ENCODE measurements at places on chromosomes 13 and 19.

DNA sequence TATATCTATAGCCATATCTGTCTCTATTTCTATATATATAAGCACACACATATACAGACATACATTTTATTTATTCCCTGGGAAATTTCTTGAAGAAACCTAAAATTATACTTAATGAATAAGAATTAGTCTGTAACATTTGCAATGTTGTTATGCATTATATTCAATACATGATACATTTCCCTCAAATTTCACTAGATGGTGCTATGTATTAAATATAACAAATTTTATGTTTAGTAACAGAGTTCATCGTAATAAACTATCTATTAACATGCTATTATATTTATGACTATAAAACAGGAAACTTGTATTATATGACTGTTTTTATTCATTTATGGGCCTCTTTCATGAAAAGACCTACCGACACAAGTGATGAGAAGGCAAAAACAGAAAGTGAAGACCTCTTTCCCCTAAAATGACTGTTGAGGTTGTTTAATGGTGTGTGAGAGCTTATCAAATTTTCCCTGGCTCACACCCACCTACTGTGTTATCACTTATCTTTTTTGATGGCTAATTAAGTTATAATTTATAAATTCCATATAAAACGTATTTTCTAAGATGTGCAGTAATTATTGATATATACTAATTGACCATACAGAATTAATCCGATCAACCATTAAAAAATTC, 881.9 kb downstream of the SLITRK6 start:
- DNase-seq: no peak

GRCh38 chr19:55261671-55262126, 2.9 kb upstream of the PPP6R1 start:
- DNase-seq: no peak

GRCh38 chr19:14419106-14419813, at the start of gene DDX39A:
TSS of gene DDX39A (minus strand) at chr19:14419341. CDS start at chr19:14413220, 6,121 bp downstream.
- DNase-seq: peak; percentile 98

GRCh38 chr19:9871626-9872338, 36.7 kb downstream of the PIN1 start:
- no peak for DNase-seq

DNA sequence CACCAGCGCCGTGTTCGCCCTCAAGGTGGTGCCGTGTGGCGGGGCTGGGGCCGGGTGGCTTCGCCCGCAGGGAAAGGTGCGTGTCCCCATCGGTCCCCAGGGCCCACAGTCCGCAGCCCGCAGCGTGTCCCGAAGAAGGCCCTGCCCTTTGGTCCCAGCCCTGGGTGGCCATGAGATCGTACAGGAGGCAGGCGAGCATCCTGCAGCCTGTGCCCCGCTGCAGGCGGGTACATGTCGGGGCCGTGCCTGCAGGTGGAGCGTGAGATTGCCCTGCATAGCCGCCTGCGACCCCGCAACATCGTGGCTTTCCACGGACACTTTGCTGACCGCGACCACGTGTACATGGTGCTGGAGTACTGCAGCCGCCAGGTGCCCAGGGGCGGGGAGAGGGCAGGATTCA, 1.5 kb downstream of the PLK5 start:
- DNase-seq: no peak

DNA sequence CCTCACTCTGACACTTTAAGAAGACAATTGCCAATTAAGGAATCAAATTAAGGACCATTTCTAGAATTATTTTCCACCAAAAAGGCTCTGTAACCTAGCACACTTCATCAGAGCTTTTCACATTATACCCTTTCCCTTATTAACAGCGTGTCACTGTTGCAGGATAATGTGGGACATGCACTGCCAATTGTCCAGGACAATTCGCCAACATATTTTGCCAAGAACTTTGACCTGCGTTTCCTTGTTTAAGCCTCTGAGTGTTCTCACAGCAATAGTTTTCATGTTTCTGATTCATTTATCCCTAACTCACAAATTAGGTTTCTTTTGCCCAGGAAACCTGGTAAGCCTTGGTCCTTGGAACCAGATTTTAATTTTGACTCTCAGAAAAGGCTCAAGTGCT, 13.3 kb downstream of the COL4A1 start:
- no peak for DNase-seq

- no peak for DNase-seq
Measured at GRCh38 chr13:48678316-48678715, 24.6 kb downstream of the CYSLTR2 start.

DNA sequence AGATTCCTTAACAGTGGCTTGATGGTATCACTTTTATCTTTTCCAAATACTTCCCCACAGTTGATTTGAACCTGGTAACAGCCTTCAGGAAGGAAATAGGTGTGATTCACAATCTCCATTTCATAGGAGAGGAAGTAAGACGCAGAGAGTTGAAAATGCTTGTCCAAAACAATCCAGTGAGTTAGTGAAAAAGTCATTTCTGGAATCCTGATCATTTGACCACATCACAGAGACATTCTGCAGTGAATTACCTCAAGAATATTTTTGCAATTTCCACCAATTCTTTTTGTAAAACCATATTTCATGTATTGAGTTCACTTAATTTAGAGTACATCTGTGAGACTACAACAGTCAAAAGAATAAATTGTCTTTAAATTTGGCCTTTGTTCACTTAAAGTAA, 292.8 kb downstream of the DCLK1 start:
- no peak for DNase-seq

GRCh38 chr19:39967561-39967960, 3.4 kb upstream of the PSMC4 start:
- DNase-seq: no peak

GRCh38 chr13:97076898-97077297, 82.6 kb upstream of the OXGR1 start:
- DNase-seq: no peak

DNA sequence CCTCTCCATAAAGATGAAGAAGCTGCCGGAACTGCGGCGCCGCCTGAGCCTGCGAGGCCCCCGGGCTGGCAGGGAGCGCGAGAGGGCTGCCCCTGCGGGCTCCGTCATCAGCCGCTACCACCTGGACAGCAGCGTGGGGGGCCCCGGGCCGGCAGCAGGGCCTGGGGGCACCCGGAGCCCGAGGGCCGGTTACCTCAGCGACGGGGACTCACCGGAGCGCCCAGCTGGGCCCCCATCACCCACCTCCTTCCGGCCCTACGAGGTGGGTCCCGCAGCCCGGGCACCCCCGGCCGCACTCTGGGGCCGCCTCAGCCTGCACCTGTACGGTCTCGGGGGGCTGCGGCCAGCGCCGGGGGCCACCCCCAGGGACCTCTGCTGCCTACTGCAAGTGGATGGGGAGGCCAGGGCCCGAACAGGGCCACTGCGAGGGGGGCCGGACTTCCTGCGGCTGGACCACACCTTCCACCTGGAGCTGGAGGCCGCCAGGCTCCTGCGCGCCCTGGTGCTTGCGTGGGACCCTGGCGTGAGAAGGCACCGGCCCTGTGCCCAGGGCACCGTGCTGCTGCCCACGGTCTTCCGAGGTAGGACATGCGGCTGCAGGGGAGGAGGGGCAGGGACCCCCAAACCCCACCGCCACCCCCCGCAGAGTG, 2.7 kb downstream of the SYDE1 start:
- DNase-seq: no peak

- DNase-seq: no peak
Measured at GRCh38 chr13:99665711-99666110, 164.4 kb downstream of the TM9SF2 start.

GRCh38 chr19:44988896-44989556, 12.2 kb upstream of the RELB start:
- no peak for DNase-seq

DNA sequence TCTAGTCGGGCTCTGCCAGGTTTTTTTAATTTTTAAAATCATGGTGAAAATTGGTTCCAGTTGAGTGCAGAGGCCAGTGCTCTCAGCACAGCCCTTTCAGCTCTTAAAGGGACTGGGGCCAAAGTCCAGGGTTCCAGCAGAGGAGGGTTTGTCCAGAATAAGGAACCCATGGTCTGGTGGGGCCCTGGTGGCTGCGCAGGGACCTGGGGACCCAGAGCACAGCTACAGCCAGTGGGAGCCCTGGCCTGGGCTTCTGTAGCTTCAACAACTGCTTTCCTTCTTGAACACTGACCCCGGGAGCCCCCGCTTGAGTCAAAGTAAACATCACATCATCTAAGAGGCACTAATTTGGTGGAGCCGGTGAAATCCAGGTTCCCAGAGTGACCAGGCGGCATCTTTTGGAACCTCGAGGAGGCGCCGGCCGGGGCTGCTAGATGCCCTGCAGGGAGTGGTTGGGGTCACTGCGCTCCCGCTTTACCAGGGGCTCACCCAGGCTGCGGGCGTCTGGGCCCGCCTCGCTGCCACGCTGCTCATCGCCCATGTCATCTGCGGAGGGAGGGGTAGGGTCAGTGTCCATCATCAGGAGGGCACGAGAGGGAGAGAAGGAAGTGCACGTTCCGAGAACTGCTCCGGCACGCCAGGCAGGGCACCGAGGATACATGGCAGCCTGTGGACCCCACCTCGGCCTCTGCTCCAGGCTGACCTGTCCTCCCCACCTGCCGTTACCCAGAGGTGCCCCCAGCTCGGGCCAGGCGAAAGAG, 16.6 kb upstream of the RANBP3 start:
- DNase-seq: no peak

DNA sequence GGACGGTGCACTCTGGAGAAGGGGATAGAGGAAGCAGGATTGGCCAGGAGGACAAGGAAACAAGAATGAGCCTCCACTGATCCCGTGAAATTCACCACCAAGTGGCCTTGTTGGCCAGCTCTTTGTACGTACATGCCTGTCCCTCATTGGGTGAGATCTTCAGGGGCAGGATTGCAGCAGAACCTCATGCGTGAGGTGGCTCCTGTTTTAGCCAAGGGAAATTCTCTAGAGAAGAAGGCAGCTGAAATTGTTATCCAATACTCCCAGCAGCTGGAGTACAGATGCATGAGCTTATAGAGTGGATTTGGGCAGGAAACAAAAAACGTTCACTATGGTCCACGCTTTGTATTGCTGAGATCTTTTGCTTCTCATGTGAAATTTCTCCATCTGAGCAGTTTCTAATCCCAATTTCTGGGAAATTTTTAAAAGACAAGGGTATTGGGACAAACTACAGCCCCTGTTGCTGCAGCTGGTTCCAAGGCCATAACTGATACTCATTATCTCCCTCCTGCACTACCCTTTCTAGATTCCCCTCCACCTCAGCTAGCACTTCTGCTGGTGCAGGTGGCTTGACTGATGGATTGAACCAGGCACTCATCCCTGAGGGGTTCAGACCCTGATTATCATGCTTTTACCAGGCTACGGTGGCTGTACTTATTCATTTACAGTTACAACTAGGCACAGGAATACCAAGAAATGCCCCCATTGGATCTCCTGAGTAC, 3.9 kb upstream of the RNF6 start:
- no peak for DNase-seq

DNA sequence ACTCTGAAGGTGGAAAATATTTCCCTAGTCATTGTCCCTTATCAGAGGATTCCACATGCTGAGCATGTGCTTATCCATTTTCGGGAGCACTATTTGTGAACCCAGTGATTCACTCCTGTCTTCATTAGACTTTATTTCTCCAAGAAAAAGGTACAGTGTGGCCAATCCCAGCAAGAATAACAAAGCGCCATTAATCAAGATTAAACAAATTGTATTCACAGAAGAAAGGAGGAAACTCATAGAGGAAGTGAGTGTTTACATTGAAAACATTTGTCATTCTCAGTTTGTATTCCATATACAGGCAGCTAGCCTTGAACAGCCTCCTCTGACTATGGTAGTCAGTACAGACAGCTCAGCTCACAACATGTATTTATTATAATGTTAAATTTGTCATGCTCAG, 1669.9 kb upstream of the SPRY2 start:
- no peak for DNase-seq

GRCh38 chr19:6551607-6552450, 21.0 kb downstream of the TNFSF9 start:
- DNase-seq: no peak

DNA sequence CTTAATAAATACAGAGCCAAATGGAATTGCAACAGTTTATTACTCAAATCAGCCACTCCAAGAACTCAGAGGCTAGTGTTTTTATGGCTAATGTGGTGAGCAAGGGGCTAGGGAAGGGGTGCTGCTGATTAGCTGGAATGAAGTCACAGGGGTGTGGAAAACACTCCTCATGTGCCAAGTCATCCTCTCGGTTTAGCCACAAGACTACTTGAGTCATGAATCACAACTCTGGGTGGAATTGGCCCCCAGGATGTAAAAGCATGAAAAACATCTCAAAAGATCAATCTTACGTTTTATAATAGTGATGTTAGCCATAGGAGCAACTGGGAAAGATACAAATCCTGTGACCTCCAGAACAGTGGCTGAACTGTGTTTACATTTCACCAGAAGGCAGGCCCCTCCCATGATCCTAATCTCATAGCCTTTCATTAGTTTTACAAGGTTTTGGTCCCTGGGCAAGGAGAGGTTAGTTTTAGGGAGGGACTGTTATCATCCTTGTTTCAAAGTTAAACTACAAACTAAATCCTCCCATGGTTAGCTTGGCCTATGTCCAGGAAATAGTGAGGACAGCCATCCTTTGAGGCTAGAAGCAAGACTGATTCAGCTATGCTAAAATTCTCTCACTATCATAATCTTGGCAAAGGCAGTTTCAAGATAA, 2020.1 kb upstream of the PCDH20 start:
- DNase-seq: no peak

- no peak for DNase-seq
Measured at GRCh38 chr19:3983936-3984583, 1.2 kb downstream of the EEF2 start.

All from NCI-H1436 treated with DMSO at 0.1 percent for 48 hours (cell line).